ENCODE measurements at places on chromosomes 5 and 9. TPM values are rescaled to one million over a fixed set of nuclear protein-coding genes. Genes with fewer than 3 reads are reported as not detected.

- no peak for DNase-seq
These were observed 1.3 kb downstream of the MAP3K1 start for GRCh38 chr5:56816546-56817081.

DNA sequence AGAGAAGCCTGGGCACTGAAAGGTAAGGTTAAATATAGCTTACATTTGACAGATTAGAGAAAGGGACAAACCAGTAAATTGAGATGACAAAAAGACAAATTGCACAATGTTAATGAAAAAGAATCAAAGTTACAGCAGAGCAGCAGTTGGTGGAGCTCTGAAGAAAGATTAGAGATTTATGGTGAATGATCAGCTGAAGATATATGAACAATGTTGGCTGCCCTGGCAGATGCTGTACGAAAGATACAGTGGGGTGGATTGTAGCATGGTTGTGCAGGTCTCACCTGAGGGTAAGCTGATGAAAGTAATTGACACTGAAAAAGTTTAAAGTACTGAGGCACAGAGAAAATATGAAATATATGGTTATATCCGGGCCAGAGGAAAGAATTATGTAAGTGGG lies 492.1 kb downstream of the ARHGEF28 start:
- DNase-seq = no peak

GRCh38 chr5:113813466-113813865 lies 300.0 kb downstream of the YTHDC2 start:
- peak; percentile 8 for DNase-seq

DNA sequence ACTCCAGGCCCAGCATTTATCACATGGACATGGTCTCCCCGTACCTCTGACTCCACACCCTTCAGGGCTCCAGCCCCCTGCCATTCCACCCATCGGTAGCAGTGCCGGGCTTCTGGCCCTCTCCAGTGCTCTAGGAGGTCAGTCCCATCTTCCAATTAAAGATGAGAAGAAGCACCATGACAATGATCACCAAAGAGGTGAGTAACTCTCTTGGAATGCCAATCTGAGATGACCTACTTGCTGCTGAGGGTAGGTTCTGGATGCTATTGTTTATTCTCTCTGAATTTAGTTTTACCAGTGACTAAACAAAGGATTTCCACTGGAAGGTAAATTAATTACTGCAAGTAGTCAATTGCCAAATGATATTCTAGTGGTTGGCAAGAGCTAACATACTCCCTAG lies 80.8 kb downstream of the TLE4 start:
- DNase-seq = no peak

GRCh38 chr5:9337928-9338595 lies 207.8 kb downstream of the SEMA5A start:
- DNase-seq = peak; percentile 72

DNA sequence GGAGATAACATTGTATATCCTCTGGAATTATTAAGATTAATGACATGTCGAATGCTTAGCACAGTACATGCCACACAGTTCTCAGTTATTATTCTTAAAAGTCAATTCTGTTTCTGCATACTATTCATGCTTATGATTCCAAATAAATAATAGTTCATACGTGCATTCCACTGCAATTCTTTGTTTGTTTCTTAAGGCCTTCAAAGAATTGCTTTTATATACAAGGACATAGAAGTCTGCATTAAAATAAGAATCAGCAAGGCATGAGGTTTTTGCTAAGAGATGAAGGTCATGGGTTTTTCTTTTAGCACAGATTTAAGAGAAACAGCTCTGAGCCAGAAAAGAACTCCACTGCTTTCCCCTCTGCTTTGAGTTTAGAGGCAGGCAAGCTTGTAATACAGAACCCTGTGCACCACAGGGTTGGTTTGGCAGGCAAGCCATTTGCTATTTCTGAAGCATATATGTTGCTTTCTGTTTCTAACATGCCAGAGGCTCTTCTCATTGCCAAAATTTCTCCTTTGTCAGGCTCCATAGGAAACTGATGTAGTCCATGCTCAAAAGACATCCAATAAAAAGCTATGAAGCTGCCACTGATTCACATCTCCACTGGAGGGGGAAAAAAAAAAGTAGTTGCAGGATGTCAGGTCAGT lies 420.6 kb upstream of the TYRP1 start:
- DNase-seq = peak; percentile 43

GRCh38 chr9:134890155-134890495 lies 9.5 kb downstream of the FCN2 start:
- no peak for DNase-seq

- DNase-seq = no peak
These were observed 43.5 kb downstream of the ANKDD1B start for GRCh38 chr5:75654693-75655295.

The CD180 gene
- 1.4 TPM for polyA plus RNA-seq

The WWC1 gene
- 0.75 TPM for polyA plus RNA-seq

The CDKN2B gene
- 0.31 TPM for polyA plus RNA-seq

The SLC46A2 gene
- polyA plus RNA-seq = not detected
